Caco-2 (cell line): ENCODE measurements at places on chromosomes 4 and X.

- DNase-seq: peak; percentile 73
These were observed 35.2 kb upstream of the SLC2A9 start for GRCh38 chr4:10056334-10057022.

DNA sequence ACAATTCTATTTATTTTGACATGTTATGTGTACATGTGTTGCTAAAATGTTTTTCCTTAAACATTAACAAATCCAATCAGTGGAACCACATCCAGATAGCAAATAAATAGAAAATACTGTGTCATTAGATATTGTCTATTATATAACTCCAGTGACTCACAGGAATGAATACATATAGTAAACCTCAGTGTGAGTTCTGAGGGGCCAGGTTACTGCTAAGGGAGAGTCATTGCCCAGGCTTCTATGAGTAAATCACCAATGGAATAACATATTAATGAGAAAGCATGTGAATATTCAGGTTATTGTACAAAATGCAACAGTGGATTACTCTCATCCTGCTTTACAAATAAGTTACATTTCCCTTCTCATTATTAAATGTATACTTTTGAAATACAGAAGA is 27.2 kb downstream of the TACR3 start:
- no peak for DNase-seq

DNA sequence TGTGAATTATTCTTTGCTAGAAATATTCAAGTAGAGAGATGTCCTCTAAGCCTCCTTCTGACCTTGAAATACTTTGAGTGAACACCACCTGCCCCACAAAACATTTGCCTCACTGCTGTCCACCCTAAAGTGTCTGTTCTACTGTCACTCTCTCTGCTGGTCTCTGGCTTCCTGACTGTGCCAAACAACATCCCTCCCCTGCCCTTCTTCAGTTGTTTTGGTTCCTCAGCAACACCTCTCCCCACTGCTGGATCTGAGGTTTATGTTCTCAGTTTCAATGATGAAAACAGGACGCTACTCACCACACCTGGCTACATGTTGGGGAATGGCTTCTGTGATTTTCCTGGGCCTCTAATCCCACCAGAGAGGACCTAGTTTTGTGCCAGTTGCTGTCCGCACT is 456.9 kb downstream of the BCOR start:
- no peak for DNase-seq

DNA sequence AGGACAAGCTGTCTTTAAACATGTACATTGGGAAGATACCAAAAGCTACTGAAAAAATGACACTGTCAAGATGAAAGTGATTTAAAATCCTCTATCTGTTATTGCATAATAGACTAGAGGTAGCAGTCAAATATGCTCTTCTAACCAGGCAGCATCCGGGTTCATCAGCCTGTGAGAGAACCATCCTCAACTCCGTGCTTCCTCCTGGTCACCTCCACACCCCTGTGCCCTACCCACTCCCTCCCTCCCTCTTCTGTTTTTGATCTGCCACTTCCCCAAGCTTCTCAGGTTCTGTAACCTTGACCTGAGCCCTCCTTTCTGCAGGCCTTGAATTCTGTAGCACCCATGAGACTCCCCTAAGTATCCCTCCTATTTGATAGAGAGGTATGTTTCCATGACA is 5.9 kb downstream of the NOX1 start:
- no peak for DNase-seq

DNA sequence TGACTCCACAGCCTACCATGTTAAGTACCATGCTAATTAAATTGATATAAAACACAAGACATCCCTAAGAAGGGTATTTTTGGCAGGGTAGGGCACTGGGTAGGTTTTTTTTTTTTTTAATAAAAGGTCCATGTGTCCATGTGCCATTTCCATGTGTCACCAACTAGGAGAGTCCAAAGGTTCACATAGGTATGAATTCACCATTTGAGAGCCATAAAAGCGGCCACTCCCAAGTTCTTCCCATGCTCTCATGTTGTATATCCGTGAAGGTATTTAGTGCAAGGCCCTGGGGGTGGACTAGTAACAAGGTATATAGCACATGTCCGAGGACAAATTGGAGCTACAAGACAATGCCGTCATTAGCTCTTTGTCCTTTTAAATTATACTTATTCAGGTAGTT is 107.3 kb downstream of the PDE5A start:
- DNase-seq: peak; percentile 23

GRCh38 chr4:187128222-187128621 is 404.6 kb upstream of the FAT1 start:
- DNase-seq: no peak

GRCh38 chr4:11565899-11566298 is 137.2 kb upstream of the HS3ST1 start:
- DNase-seq: no peak

DNA sequence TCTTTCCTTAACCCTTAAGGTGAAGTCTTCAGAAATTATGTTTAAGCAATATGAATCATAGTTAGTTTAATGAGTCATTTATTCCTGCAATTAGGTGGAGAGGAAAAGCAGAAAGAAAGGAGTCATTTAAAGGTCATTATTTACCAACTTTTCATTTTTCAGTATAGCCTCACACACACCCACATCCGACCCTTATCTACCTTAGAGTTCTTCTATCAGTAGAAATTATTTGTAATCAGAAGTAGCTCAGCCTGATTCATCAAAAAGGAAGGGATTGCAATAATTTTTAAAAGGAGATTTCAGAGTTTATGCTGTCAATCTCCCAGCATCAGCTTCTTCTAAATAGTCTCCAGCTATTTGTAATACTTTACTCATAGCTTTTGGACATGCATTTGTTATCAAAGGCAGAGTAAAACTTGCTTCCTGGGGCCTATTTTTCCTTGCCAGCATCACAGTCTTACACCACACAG is 5.9 kb downstream of the ANXA10 start:
- DNase-seq: no peak

DNA sequence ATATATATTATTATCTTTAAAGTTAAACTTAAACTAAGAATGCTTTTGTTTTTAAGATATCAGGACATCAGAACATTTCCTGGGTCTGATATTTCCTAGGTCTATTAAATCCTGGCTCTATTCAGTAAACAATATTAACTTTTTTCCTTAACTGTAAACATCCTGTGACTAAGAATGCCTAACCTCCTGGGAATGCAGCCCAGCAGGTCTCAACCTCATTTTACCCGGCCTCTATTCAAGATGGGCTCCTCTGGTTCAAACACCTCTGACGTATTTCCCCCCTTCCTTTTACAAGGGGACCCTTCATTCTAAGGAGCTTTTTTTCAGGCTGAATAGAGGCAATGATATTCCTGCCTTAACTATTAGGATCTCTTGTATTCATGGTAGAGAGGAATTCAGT is 35.8 kb upstream of the DYNLT3 start:
- DNase-seq: peak; percentile 56
